ENCODE measurements at places on chromosomes 7 and 10.

DNA sequence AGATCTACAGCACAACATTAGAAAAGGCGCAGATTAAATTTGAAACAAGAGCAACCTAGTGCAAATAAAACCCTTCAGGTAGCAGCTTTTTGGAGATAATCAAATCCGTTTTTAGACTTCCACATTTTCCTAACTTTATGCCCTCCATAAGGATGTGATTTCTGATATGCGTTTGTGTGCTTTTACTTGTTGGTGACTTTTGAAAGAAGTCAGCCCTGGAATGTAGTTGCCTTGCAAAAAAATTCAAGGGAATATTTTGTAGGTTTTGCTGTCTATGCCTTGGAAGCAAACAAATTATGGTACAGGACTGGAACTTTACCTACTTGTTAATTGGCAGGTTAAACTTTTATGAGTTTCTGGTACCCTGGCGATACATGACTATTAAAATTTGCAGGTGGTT is 86.7 kb upstream of the HDAC9 start:
- no peak for DNase-seq

- DNase-seq: no peak
Observed at GRCh38 chr10:106392778-106393177, 771.7 kb downstream of the SORCS1 start.

DNA sequence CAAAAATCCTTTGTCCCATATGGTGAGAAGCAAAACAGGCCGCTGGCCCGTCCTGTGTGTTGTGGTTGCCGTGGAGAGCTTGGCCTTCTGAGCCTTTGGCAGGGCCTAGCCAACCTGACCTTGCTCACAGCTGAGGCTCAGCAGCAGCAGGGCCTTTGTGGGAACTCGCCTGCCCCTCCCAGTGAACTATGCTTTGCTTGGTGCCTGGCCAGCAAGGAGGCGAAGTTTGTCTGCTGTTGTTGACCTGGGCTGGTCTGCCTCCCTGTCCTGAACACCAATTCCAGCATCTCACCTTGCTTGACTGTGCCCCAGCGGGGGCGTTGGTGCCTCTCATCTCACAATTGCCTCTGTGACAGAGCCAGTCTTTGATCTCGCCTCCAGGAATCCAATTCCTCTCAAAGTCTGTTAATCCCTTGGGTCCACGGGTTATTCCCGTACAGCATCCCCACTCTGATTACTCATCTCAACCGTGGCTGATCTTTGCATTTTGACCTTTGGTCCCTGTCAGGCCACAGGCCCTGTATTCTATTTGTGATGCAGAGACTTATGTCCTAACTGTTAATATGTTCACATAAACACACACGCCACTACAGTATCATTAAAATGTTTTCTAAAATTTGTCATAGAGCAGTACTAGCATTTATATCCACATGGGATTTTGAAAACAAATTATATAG is 22.6 kb downstream of the EPDR1 start:
- no peak for DNase-seq

DNA sequence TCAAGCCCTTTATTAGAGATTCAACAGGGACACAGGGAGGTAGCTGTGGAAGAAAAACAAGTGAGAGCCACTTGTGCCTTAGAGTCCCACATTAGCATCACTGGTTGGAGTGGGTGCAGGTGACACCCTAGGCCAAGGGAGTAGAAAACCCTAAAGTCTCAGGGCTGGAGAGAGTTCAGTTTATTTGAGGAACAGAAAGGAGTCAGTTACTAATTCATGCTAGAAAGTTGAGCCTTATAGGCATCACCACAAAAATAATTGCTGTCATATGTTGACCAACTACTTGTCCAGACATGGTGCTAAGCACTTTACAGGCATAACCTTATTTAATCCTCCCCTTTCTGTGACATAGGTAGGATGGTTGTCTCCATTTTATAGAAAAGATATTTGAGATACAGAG is 20.9 kb upstream of the ACSL5 start:
- DNase-seq: no peak

GRCh38 chr10:68572151-68572550 is 12.0 kb downstream of the TET1 start:
- no peak for DNase-seq

GRCh38 chr10:112213098-112213823 is 29.7 kb upstream of the GPAM start:
- DNase-seq: no peak

DNA sequence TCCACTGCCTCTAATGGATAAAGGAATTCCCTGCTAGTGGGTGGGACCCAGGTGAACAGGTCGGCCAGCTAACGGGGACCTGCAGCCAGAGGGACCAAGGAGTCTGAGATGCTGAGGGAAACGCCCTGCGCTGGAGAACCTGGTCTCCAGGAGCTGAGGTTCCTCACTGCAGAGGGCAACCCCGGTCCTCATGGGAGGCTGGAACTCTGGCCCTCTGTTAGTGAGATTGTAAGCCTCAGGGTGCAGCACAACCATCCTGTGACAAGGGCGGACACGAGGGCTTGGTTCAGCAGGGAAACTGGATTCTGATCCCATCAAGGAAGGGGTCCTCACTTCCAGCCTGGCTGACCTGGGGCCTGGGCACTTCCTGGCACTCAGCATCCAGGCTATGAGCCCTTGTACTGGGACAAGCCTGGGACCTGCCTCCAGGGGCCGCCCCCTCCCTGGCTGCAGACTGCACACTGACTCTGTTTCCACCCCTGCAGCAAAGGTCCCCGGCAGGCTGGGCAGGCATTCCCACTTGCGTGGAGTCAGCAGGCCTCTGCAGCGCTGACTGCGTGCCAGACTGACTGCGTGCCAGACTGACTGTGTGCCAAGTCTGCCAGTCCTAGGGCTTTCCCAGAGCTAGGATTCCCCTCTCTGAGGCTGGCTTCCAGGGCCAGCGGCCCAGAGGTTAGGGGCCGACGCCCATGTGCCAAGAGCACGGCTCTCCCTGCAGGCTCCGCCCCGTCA is 143.2 kb downstream of the MAPK8 start:
- DNase-seq: no peak

DNA sequence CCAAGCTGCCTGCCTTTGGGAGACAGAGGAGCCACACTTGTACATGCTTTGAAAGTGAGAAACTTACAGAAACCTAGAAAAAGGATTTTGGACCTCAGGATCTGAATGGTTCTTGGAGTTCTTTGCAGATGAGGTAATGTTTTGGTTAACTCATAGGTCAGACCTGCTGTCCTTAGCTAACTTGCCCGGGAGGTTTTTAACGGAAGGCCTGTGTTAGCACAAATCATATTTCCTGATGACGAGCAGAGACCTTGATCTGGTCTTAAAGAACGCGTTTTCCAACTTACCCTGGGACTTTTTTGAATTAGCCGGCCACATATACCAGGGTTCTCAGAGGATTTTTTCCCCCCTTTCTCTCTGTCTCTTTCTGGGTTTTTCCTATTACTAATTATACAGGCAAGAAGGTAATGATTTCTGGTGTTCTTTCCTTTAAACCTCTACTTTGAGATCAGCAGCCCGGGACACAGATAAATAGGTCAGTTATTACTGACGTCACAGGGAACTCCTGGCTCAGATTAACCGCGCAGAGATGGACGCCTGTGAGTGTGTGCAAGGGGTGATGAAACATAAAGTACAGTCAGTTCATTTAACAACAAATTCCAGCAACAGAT is 101.7 kb upstream of the KLF6 start:
- no peak for DNase-seq

GRCh38 chr7:24665564-24666294 is 91.5 kb downstream of the GSDME start:
- peak; percentile 21 for DNase-seq

DNA sequence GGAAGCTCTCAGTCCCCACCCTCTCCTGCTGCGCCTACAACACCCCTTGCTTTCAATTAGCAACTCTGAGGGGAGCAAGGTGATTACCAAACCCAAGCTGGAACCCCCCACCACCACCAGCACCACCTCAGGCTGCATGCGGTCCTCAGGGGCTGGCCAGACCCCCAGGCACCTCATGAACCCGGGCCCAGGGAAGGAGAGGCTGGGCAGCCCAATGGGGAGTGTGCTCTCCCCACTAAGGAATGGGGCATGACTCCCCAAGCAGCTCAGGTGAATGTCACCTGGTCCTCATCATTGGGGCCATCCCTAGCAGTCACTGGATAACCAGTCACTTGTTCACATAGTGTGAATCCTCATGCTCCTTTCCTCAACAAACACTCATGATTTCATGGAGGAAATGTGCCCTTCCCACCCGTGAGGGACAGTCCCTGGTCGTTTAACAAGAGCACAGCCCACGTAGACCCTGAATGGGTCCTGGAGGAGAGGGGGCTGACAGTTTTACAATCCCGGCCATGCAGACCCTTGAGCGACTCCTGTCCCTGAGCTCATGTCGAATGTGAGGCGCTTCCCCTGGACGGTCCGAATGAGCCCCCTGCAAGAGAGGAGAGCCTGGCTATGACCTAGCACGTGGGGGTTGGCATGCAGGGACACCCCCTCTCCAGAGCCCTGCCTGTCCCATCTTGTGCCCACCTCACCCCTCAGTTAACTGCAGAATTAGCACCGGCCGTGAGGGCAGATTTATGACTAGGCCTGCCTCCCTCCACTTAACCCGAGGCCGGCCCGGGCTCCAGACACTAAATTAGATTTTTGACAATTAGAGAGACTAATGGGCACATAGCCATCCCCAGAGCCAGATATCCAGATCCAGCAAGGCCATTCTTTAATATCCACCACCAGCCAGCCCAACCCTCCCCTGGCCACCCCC is 29.1 kb downstream of the POLL start:
- no peak for DNase-seq

GRCh38 chr7:407721-408539 is 111.7 kb downstream of the PDGFA start:
- no peak for DNase-seq

DNA sequence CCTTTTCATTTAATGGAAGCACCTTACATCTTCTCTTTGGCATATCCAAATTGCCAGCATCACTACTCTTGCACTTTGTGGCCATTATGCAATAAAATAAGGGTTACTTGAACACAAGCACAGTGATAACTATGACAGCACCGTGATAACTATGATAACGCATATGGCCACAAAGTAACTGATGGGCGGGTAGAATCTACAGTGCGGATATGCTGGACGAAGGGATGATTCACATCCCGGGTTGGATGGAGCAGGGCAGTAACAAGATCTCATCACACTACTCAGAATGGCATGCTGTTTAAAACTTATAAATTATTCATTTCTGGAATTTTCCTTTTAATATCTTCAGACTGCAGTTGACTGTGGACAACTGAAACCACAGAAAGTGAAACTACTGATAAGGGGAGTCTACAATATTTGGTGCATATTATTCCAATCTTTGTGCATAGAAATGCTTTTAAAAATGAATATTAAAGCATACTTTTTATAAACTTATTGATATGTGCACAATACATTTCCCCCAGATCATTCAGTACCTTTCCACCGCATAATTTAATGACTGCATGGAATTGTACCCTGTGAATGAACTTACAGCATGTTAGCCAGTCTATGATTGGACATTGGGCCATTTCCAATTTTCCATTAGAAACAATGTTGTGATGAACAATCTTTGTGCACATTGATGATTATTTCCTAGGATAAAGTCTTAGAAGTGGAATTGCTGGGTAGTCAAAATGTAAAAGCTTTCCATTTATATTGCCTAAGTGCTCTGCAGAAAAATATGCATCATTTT is 136.4 kb downstream of the WNT2 start:
- DNase-seq: no peak

DNA sequence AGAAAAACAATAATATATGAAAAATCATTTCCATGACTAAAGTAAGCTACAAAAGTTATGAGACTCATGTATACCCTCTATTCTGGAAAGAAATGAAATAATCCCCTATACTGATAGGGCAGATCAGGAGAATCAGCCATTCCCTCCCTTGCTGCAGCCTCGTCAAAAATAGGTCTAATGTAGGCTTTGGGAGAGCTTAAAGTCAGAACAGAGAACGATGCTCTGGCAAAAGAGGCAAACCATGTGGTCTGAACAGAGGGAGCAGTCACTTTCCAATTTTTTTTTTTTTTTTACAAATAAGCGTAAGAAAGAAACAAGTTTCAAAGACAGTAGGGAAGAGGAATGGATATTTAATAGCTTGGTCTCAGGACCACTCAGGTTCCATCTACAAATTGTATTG is 462.2 kb upstream of the LRRTM3 start:
- DNase-seq: no peak

DNA sequence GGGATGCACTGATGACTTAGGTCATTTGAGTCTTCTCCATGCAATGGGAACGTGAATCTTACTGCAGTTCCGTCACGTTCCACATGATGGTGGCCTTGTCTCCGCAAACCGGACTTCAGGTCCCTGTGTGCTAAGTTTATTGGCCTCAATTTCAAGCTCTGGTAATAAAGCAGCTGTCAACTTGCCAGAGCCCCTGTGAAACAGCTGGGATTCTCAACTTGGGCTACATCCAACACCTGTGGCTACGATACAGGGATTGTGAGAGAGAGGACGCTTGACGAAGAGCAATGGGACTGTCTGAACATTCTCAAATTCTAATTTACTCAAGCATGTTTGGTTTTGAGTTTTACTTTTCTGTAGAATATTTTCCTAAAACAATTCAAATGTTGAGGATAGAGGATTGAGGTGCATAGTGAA is 174.2 kb downstream of the PTN start:
- peak; percentile 32 for DNase-seq

- DNase-seq: no peak
Observed at GRCh38 chr7:129853661-129854268, 99.0 kb downstream of the UBE2H start.

GRCh38 chr10:78728176-78728575 is 340.6 kb upstream of the ZMIZ1 start:
- no peak for DNase-seq

Measured in NCI-H1930 (cell line).